ENCODE measurements at places on chromosomes 5 and 9.

GRCh38 chr5:39137819-39138451 lies 63.7 kb upstream of the RICTOR start:
- DNase-seq = no peak

GRCh38 chr5:133415906-133416305 lies 196.4 kb downstream of the FSTL4 start:
- DNase-seq = no peak

DNA sequence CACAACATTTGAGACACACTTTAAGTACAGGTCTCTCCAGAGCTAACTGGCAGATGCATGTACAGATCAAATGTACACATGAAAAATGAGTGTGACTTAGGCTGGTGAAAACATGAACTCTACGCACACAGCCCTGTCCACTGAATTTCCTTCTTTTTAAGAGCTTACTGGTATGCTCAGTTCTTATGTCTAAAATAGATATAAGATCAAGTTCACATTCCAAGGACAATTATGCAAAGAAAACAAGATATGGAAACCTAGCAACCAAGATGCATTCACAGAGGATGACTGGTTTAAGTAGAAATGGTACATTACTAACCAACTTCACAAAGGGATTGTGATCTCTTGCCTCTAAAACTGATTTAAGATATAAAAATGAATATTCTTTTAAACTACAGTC lies 56.7 kb downstream of the TLE1 start:
- no peak for DNase-seq

GRCh38 chr5:109942646-109943045 lies 252.9 kb downstream of the MAN2A1 start:
- DNase-seq = no peak

GRCh38 chr5:173016598-173017046 lies 33.1 kb downstream of the ATP6V0E1 start:
- DNase-seq = no peak

GRCh38 chr5:137589185-137589584 lies 90.1 kb upstream of the SPOCK1 start:
- no peak for DNase-seq

DNA sequence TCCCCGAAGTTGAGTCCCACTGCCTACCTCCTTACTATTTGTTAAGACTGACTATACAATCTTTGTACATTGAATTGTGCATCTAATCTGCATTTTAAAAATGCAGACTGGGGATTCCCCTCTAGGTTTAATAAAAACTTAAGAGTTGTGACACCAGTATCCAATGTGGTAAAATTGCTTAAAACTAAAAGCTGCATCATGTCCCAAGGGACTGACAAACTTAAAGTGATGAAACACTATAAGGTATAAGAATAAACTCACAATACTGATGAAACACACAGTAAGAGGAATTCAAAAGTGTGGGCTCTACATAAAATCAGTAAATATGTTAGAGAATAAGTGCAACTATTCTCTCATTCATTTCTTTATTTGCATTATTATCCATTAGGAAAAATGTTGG lies 1905.1 kb downstream of the MAT2B start:
- no peak for DNase-seq

- DNase-seq = no peak
Observed at GRCh38 chr5:127586066-127586770, 62.7 kb upstream of the CTXN3 start.

- DNase-seq = no peak
Observed at GRCh38 chr9:3018071-3018470, 174.2 kb upstream of the PUM3 start.

- DNase-seq = no peak
Observed at GRCh38 chr5:158383486-158383885, 524.5 kb upstream of the CLINT1 start.

DNA sequence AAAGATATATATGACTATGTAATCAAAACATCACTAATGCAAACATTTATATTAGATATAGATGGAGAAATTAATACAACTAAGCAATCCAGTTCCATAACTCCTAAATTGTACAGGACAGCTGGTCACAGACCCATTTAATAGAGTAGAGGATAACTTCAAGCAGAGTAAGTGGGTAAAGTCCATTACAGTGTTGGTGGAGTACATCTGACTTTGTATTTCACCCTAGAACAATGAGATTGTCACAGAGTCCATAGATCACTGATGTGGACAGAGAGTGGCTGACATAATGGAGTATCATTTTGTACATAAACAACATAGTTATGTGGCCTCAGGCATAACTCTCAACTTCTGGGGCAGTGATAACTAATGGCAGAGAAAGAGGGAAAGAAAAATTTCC lies 267.8 kb upstream of the KLF9 start:
- no peak for DNase-seq

DNA sequence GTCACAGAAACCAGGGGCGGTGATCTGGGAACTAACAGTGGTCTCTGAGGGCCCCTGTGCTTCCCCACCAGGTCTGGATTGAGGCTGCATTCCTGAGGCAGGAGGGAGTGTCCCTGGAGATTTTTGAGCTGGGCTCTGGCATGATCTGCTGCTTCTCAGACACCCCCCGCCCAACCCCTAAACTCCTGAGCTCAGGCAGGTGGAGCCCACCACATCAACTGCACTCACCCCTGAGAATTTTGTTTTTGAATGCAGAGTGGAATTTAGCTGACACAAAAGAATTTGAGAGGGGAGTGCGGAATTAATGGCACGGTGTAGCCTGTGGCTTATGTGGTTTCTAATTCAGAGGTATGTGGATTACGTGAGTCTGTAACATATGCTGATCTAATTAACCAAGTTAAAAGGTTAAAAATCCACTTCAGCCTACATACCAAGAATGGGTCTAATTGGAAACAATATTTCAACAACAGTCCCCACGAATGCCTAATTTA lies 23.9 kb upstream of the CTSL start:
- DNase-seq = no peak

- DNase-seq = no peak
Observed at GRCh38 chr5:40485021-40485998, 194.4 kb upstream of the PTGER4 start.

- no peak for DNase-seq
Observed at GRCh38 chr9:129624168-129624759, 1.7 kb upstream of the NTMT1 start.

DNA sequence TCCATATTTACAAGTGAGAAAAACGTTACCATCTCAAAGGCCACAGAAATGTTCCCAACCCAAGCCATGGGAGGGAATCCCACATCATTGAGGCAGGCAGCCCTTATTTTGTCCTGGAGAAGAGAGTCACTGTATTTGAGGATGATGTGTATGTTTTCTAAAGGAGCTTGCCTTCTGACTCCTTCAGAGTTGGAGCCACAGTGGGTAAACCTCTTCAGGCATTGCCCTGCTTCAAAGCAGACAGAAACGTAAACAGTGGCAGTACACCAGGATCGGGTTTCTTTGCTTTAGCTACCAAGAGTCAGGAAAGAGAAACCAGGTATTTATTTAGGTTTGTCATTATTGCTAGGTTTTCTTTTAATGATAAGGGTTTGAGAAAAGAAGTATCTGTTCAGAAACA lies 45.7 kb downstream of the MUSK start:
- DNase-seq = no peak

- no peak for DNase-seq
Observed at GRCh38 chr5:142908659-142909058, 138.5 kb downstream of the ARHGAP26 start.

DNA sequence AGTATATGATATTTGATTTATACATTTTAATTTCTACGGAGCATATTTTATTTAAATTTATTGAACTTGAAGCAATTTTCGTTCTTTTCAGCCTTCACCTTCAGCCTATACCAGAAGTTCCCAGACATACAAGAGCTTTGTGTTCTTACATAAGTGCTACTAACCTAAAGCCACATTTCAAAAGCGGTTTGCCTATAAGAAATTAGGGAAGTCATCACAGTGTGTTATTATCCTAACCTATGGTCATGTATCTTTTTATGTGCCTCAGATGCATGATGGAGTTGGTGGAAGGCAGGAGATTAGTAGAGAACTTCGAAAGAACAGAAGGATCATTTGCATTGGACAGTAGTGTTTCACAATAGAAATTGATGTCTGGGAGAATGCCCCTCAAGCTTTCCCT lies 3.1 kb downstream of the KIF2A start:
- DNase-seq = no peak

GRCh38 chr5:33855396-33855795 lies 36.4 kb downstream of the ADAMTS12 start:
- DNase-seq = no peak

- no peak for DNase-seq
Observed at GRCh38 chr9:103242025-103242424, 246.9 kb downstream of the CYLC2 start.

DNA sequence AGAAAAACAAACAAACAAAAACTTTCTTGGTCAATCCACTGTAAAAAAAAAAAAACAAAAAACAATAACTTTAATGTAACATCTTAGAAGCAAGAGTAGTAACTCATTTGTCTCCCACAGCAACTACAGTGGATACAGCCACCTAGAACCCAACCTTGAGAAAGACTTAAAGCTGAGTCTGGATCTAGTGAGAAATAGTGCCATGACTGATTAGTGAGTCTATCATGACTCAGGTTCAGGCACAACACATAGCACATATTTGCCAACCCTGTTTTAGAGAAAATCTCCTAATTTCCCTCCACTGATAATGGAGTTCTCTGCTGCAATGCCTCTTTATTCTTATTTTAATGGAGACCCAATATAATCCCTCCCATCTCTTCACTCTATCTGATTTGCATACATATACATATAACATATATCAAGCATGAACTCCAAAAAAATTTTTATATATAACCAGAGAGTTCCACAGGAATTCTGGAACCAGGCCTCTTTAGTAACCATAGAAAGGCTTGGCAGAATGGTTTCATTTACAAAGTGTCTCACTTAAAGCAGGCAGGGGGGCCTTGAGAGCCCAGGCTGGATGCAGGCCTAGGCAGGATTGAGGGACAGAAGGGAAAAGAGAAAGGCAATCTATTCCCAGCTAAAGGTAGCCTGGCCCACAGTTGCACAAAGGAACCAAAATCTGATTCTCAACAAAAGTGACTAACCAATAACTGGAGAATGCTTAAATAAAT lies 11.9 kb upstream of the NR4A3 start:
- DNase-seq = no peak

GRCh38 chr5:176647843-176648473 lies 674 bp downstream of the TSPAN17 start:
- no peak for DNase-seq

DNA sequence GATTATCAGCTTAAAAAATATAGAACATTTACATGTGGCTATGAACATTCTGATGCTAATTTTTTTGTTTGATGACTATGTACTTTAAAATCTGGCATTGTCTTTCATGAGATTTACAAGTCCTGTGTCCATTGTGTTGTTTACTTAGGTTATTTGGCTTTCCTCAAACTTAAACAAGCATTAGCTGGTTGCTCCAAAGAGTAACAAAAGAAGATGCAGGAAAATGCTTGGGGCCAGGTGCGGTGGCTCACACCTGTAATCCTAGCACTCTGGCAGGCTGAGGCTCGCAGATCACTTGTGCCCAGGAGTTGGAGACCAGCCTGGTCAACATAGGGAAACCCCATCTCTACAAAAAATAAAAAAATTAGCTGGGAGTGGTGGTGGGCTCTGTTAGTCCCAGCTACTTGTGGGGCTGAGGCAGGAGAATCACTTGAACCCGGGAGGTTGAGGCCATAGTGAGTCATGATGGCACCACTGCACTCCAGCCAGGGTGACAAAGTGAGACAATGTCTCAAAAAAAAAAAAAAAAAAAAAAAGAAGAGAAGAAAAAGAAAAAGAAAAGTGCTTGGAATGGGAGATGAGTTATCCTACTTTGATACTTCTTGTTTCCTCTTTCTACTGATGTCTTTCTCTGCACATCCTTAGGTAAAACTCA lies 39.7 kb downstream of the PAM start:
- DNase-seq = no peak

- DNase-seq = no peak
Observed at GRCh38 chr9:131036529-131037334, 27.8 kb downstream of the LAMC3 start.

GRCh38 chr5:82413302-82414040 lies 135.3 kb upstream of the RPS23 start:
- no peak for DNase-seq

DNA sequence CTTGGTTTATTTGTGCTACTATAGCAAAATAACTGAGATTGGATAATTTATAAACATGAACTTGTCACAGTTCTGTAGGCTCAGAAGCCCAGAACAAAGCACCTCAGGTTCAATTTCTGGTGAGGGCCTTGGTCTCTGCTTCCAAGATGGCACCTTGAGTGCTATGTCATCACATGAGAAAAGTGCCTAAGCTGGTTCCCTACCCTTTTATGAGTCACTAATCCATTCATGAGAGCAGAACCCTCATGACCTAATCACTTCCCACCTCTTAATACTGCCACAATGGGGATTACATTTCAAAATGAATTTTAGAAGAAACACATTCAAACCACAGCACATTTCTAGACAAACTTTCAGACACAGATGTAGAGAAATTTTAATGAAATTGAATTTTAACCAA lies 98.2 kb upstream of the PRSS3 start:
- DNase-seq = no peak

DNA sequence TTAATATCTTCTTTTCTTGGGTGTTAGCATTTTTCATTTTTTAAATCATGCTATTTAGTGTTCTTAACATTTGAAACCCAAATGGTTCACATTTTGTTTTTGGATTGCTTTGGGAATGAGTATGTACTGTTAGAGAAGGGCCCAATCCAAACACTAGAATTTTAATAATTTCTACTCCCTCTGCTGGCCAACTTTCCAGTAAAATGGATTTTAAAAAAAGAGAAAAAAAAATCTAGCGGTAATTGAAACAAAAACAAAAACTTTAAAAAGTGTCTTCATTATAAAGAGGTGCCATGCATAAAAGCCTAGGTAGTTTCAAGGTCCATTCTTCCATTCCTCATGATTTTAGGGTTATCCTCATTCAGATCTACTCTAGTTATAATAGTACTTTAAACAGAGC lies 32.1 kb upstream of the RICTOR start:
- DNase-seq = no peak

DNA sequence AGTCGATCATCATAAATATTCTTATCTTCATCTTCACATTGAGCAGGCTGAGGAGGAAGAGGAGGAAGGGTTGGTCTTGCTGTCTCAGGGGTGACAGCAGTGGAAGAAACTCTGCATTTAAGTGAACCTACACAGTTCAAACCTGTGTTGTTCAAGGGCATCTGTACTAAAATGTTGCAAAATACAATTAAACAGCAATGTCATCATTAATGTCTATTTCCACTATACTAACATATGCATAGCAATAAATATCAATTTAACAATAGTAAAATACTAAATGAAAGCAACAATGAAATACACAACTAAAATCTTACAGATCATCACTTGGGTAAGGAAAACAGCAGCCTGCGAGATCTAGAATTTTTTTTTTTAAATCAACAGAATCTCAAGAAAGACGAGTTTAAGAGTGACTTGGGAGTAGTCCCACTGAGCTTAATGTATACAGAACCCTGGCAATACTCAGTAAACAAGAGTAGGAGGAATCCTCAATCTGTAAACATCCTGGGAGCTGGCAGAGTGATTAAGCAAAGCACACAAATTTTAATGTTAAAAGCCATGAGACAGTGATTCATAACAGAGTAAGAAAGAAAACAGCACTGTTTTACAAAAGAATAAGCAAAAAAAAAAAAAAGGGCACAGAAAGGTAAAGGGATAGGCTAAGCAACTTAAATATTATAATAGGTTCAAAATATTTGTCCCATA lies 10.0 kb downstream of the HOMER1 start:
- no peak for DNase-seq
